ENCODE measurements at places on chromosomes 2 and 18.

GRCh38 chr2:40554665-40555294, 102.9 kb upstream of the SLC8A1 start:
- peak; percentile 1 for DNase-seq

GRCh38 chr2:176832086-176832485, 380.5 kb upstream of the HNRNPA3 start:
- DNase-seq: no peak

DNA sequence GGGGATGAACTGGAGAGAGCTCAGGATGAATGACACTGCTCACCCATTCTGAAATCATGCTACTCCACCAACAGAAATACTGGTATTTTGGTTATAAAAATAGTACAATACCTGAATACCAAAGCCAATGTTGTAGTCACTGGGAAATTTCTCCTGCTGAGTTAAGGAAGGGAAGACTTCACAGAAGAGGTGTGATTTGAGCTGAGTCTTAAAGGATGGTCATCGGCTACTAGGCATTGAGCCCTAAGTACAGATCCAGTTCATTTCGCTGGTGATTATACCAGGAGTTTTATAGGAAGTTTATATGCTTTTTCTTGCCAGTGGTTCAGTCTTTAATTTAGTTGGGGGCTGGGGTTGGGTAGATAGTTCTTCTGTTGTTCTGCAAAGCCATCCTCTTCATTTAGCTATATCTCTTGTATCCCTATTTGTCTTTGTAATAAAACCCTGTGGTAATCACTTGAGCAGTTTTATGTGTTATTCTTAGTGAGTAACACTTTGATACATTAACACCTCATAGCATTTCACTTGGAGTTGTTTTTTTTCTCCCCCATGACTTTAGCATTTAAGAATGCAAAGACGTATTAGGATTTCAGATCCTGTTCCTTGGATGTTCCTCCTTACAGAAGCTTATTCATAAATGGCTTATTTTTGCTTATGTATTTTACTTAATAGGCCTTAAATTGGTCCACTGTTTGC, 239.9 kb upstream of the FOSL2 start:
- DNase-seq: no peak

DNA sequence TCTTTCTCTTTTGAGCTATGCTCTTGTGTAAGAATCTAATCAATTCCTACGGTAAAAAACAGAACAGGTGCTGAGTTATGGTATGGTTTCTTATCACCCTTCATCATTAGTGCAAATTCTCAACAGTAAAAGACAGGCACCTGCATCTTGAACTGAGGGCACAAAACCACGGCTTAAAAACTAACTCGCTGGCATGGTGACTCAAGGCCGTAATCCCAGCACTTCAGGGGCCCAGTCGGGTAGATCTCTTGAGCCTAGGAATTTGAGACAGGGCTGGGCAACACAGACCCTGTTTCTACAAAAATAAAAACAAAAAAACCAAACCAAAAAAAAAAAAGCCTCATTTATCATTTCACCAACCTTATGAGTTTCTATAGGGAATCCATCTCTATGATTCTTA, 33.3 kb downstream of the THAP4 start:
- DNase-seq: no peak

DNA sequence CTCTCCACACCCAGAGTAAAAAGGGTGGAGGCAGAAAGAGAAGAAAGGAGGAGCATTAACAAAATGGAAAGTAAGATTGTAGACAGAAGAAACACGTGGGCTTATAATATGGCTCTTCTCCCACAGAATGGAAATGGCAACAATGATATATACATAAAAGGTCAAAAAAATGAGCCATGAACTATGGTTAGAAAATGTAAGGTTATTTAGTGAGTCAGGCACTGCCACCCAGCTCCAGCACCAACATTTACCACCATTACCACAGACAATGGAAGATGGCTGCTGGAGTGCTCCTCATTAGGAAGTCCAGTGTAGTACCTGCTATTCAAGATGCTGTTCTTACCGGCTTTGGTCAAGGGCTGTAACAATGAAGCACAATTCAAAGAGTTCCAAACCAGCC, 258.0 kb downstream of the ZEB2 start:
- DNase-seq: no peak

DNA sequence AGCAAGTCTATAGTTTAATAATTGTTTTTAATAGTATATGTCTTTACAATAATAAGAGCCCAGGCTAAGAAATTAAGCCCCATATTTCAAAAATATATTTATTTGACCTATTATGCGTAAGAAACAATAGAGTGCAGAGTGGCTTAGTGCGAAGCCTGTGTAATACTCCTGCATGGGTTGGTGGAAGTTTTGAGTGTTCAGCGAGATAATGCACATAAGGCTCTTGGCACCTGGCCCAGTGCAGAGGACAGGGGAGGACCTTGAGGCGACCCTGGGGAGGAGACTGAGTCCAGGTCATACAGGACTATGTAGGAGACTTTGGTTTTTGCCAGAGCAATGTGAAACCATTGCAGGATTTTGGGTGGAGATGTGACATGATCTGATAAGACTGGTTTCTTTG, 132.4 kb upstream of the ST6GAL2 start:
- DNase-seq: no peak

DNA sequence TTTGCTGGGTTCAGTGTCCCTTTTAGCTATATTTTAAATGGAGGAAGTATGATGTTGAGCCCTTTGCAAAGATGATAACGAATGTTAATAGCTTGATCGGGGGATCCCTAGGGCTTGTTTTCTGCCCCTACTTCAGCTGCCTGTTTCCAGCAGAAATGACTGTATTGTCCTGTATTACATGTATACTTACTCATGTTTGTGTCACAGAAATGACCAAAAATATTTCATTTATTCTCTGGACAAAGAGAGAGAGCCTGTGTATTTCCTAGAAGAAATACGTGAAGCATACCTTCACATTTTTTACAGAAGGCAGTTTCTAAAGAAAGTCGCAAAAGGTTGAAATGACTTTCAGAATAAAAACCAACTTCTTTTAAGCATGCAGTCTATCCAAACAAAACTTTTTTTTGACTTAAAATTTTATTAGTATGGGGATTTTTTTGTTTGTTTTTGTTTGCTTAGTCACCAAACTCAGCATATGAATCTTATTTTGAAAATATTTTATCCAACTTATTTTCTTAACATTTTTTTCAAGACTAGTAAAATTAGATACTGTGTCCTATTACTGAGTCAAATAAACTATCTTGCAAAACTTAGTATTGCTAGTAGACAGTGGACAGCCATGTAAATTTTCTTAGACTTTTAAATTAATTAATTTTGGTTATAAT, 68.9 kb downstream of the PTRHD1 start:
- no peak for DNase-seq

- no peak for DNase-seq
These were observed 87.5 kb upstream of the RIOK3 start for GRCh38 chr18:23365602-23366001.

- no peak for DNase-seq
These were observed 492.1 kb upstream of the SLC39A10 start for GRCh38 chr2:195164930-195165329.

Measured in NCI-H2171 (cell line).